Psoas muscle (tissue), 8 donors: ENCODE measurements at places on chromosomes 13 and 19. TPM values are rescaled to one million over a fixed set of nuclear protein-coding genes. Genes with fewer than 3 reads are reported as not detected.

Gene SGCG
- 39.9 TPM for polyA plus RNA-seq

Gene RFPL4A
- polyA plus RNA-seq = not detected

Gene ZNF763
- 0.56 TPM for polyA plus RNA-seq

Gene RAB3A
- 1.4 TPM for polyA plus RNA-seq

GRCh38 chr19:31064491-31064890 lies 284.7 kb downstream of the TSHZ3 start:
- no peak for DNase-seq

- DNase-seq = peak; percentile 89
These were observed at the start of gene NFIX for GRCh38 chr19:12994701-12995595. NFIX (plus strand) TSS chr19:12995475; CDS start chr19:12995838, 363 bp downstream.

- no peak for DNase-seq
These were observed 1567.0 kb upstream of the SPRY2 start for GRCh38 chr13:81907787-81908372.
